ENCODE measurements at places on chromosomes 2 and 18.

DNA sequence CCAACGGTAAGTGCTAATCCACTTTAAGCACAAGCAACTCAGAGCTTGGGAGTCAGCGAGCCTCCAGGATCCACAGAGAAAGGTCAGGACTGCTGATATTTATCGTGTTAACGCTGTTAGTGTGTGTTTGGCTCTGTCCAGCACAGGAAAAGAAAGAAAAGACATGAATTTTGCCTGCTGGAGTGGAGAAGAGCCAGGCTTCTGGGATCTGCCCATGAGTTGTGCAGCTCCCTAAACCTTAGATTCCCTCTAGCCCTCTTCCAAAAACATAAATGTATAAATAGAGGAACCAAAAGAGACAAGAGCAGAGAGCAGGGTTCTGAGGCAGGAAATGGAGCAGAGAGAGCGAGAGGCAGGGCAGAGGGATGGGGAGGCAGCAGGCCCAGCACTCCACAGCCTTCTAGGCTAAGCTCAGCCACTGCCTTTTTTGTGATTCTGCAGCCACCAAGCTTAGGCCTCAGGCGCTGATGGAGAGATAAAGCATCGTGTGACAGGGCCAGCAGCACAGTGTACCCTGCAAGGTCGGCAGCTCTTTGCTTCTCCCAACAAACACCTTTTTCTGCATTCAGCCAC is 14.5 kb upstream of the MAT2A start:
- no peak for DNase-seq

GRCh38 chr2:207390302-207391095 is 139.3 kb upstream of the CREB1 start:
- no peak for DNase-seq

DNA sequence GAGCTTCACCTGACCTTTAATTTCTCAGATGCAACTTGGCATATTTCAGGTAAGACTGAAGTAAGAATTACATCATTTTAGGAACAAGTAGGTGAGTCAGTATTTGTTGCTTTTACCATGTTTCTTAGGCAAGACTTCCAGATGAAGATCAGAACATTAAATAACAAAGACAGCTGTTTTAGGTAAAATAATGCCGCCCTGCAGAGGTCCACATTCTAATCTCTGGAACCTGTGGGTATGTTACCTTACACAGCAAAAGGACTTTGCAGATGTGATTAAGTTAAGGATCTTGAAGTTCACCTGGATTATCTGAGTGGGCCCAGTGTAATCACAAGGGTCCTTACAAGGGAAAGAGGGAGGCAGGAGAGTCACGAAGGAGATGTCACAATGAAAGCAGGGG is 39.3 kb downstream of the ICOS start:
- no peak for DNase-seq

DNA sequence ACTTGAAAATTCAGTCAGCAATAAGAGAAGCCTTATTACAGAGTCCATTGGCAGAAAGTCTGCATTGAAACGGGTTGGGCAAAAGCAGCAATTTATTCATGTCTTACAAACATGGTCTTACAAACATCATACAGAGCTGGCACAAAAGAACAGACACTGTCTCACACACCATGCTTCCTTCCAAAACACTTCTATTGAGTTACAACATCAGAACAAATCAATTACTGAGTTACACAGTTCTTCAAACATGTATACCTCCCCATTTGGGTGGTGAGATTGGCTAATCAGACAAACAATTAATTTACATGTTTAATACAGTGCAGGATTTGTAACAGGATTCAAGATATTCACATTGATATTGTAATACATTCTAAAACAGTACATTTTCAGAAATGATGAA is 9.5 kb downstream of the SYT4 start:
- no peak for DNase-seq

DNA sequence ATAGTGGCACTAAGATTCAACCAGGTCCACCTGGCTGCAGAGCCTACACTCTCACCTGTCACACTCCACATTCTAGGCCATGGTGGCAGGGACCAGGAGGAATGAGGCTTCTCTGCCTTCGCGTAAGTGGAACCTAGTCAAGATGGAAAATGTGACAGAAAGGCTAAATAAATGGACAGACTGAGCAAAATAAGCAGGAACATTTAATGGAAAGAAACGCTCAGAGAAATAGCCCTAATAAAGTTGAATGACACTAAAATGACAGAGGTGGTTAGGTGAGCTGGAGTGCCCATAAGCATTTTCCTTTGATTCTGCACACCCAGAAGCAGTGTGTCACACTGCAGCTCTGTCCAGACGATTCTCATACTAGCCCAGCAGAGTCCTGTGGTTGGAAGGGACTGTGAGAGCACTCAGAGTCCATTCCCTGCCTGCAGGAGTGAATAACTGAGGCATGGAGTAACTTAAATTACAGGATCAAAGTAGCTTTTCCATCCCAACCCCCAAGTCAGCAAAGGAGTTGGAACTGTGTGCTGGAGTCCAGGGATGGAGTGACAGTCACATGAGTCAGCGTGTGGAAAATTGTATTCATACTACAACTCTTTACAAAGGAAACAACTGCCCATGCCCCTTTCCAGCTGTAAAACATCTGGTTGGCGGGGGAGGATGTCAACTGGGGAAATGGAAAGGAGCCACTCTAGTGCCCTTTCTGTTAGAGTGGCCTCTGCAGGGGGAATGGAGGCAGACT is 105.4 kb upstream of the LGALSL start:
- DNase-seq: no peak

GRCh38 chr2:219218217-219218731 is 484 bp downstream of the ABCB6 start:
- DNase-seq: peak; percentile 58

Measured in H54 (cell line).